ENCODE measurements at places on chromosomes 6 and 20.

DNA sequence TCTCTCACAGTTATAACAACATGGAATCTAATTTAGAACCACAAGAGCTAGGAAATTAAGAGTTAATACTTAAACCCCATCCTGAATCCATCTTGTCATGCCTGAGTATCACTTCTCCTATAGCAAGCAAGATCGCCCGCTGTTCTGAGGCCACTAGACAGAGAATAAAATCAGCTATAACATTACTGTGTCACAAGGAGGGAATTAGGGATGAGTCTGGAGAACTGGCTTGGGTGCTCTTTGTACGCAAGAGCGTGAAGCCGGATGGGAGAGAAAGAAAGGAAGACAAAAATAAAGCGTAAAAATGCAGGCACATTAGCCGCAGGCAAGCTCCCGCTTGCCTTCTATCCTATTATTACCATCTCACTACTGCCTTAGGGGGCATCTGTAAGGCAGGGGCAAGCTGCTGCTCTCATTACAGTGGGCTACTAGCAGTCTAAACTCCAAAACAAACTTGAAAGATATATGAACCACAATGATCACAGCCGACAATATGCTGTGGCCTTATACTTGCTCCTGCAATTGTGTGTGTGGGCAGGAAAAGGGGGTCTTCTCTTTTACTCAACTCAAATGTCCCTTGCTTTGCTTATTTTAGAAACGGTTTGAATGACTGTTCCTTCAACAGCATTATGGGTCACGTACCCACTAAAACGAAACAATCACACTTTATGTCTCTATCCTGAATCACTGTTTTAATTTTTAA, 81.9 kb downstream of the GJA10 start:
- DNase-seq: no peak

DNA sequence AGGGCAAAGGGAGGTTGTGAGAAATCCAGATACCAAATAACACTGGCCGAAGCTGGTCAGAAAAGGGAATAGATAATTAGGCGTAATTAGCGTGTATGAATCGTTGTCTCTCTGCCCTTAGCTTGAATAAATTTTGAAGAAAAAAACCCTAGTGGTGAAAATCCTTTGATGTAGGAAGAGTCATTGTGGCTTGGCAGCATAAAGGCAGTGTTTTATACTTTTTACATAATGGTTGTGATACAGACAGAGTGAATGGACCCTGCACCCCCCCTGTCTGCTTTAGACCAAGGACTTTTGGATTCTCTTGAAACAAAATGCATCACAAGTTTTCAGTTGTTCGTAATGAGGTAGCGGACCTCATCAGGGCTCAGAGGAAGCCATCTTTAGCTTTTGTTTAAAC, 126.5 kb downstream of the AFG1L start:
- no peak for DNase-seq

DNA sequence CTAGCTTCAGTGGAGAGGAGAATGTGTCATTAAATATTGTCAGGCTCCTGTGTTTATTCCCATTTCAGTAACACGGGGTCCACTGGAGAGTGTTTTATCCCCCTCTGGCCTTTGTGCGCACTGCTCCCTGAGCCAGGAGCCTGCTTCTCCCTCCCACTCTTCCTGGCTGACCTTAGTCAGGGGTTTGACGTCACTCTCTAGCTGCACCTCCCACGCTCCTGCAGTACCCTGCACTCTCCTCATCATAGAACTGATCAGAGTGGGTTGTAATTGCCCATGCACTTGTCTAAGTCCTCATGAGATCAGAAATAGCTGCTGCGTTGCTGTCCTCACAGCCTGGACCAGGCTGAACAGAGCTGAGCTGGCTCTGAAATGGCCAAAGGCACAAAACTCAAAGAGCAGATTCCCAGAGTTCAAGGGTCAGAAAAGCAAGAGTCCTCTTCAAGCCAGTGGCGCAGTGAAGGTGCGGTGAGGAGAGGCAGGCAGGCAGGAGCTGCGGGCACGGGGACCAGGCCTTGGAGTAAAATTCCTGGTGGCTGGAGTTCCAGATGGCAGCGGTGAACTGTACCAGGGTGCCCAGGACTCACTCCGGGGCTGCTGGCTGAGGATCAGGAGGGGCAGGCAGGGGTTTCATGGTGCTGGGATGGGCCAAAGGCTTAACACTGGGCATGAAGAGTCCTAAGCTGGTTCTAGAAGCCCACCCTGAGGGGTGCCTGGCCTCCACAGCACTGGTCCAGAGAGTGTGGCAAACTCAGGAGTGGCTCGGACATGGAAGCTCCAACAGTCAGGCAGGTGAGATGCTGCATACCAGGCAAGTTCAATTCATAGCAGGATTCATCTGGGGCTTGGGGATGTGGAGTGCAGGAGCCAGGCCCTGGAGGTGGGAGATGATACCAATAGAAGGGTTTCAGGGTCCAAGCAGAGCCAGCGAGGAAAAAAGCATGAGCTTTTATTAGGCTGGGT, 170.9 kb downstream of the SCP2D1 start:
- no peak for DNase-seq

GRCh38 chr20:32973077-32973717, 31.0 kb downstream of the SUN5 start:
- no peak for DNase-seq

DNA sequence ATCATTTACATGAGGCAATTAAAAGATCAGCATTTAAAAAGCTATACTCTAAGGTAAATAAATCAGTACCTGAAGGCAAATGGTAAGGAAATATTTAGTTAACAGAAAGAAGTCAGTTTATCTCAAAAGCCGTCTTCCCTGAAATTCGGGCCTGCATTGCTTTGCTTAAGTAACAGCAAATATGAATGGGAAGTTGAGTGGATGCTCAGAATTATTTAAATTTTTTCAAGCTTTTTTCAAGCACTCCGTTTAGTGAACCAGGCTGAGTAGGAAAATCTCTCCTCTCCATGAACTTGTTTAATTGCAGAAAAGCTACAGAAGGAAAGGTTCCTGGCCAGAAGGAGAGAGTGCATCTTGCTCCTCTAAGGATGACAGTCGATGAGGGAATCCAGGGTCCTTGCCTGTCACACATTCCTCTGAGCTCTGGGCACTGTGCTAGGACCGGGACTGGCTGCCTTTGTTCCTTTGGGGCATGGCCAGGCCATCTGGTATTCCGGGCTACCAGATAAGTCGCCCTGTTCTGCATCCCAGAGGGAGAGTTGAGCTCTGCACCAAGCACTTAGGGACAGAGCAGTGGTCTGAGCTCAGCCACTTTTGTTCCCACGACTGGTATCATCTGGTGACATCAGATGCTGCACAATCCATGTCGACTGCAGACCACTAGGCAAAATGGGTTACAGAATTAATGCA, 77.6 kb downstream of the RIN2 start:
- no peak for DNase-seq

DNA sequence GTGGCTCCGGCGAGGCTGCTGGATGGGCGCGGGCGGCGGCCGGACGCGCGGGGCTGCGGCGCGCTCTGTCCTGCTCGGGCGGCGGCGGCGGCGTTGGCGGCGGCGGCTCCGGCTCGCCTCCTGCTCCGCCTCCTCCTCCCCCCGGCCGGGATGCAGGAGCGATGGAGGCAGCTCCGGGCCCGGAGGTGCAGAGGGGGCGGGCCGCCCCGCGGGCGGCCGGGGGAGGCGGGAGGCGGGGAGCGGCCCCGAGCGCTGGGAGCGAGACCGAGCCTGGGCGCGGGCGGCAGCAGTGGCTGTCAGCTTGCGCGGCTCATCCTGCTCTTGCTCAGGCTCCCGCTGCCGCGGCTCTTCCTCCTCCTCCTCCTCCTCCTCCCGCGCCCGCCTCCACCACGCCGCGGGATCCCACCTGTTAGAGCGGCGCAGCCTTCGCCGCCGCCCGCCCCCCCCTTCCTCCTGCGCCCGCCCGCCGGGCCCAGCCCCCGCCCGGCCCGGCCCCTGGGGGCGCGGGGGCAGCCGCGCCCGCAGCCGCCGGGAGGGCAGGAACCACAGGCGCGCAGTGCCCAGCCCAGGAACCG, at the start of gene NOL4L:
NOL4L (minus strand) TSS at position 323 of the 575 bp plus-strand sequence. CDS start 443 bp downstream, outside the sequence.
- peak; percentile 17 for DNase-seq

DNA sequence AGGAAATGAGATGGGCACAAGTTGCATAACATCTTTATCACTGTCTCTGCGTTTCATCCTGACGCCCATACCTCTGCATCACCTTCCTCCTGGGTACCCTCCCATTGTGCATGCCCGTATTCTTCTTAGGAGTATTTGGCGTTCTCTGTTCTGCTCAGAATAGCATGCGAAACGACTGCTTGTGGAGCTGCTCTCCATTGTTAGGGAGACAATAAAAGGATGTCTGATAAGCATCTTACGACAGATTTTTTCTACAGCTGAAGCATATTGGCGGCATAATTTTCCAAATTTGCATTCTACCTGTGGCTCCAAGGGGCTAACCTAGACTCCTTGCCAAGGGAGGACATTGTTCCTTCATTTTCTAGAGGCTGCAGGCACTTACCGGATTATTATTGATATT, 118.6 kb downstream of the EDN1 start:
- DNase-seq: peak; percentile 35

- DNase-seq: no peak
These were observed 139.6 kb downstream of the SULF2 start for GRCh38 chr20:47645632-47646031.
